ENCODE measurements at places on chromosomes 12 and 14.

DNA sequence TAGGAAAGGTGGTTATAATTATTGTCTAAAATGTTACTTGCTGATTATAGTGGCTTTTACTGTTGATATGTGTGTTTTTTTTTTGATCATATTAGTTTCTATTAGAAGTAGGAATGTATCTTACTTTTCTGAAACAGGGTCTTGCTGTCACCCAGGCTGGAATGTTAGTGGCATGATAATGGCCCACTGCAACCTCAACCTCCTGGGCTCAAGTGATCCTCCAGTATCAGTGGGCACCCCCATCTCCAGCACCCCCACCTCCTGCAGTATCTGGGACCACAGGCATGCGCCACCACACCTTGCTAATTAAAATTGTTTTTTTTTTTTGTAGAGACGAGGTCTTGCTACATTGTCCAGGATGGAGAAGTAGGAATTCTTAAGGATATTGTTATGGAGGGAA lies 11.3 kb downstream of the ATF1 start:
- no peak for DNase-seq

DNA sequence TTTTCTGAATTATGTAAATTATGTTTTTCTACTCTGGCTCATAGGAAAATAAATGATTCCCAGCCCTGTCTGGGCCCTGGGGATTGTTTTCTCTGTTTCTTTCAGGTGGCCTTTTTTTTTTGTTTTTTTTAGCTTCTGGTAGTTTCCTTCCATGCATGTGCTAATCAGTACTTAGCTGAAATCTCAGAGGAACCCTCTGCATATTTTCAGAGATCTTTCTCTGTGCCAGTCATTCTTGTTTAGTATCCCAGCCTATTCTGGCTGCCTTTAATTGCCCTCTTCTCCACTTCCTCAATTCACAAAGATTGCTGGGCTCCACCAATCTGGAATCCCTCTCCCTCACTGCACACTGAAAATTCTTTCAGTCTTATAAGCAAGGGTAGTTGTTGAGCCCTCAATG lies 46.9 kb downstream of the CNOT2 start:
- no peak for DNase-seq

- DNase-seq, result no peak
These were observed 2.3 kb downstream of the CFL2 start for GRCh38 chr14:34711796-34712712.

GRCh38 chr12:48780381-48781025 lies 8.4 kb downstream of the ADCY6 start:
- DNase-seq, result no peak

- no peak for DNase-seq
These were observed 10.9 kb downstream of the C12orf43 start for GRCh38 chr12:121005346-121005815.

GRCh38 chr12:1310653-1311052 lies 283.7 kb downstream of the FBXL14 start:
- DNase-seq, result no peak

DNA sequence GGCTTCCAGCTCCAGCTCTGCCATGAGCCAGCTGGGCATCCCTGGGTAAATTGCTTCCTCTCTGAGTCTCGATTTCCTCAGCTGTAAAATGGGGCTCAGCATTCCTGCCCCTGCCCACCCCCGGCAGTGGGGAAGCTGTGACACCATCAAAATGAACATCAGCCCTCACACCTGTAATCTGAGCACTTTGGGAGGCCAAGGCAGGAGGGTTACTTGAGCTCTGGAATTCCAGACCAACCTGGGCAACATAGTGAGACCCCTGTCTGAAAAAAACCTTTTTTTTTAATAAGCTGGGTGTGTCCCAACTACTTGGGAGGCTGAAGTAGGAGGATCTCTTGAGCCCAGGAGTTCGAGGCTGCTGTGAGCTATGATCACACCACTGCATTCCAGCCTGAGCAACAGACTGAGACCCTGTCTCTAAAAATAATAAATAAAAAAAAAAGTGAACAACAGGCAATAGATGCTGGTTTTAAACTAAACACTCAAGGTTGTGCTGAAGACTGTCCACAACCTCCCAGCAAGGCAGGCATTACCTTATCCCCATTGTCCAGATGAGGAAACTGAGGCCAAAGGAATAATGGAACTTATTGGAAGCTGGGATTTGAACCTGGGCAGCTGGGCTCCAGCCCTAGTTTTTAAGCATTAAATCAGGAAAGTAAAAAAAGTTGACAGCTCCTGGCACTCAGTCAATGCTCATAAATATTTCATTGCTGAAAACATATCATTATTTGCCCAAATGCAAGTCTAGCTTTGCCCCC lies 4.3 kb downstream of the TRPV4 start:
- DNase-seq, result no peak

- DNase-seq, result peak; percentile 84
These were observed 10.2 kb downstream of the CD69 start for GRCh38 chr12:9750276-9751203.

DNA sequence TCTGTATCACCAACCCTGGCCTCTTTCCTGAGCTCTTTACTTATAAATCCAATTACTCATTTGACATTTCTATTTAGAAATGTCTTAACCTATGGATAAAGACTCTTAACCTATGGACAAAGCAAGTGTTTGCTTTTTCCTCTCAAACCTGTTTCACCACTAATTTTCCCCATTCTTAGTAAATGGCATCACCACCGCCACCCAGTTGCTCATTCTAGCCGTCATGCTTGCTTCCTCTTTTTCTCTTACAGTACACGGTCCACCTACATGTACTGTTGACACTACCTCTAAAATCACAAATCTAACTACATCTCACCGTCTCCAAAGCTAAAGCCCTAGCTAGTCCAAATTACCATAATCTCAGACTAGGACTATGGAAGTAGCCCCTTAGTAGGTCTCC lies 60.0 kb downstream of the CAPS2 start:
- no peak for DNase-seq

- DNase-seq, result no peak
These were observed 57.4 kb downstream of the FOXN3 start for GRCh38 chr14:89359477-89360222.

DNA sequence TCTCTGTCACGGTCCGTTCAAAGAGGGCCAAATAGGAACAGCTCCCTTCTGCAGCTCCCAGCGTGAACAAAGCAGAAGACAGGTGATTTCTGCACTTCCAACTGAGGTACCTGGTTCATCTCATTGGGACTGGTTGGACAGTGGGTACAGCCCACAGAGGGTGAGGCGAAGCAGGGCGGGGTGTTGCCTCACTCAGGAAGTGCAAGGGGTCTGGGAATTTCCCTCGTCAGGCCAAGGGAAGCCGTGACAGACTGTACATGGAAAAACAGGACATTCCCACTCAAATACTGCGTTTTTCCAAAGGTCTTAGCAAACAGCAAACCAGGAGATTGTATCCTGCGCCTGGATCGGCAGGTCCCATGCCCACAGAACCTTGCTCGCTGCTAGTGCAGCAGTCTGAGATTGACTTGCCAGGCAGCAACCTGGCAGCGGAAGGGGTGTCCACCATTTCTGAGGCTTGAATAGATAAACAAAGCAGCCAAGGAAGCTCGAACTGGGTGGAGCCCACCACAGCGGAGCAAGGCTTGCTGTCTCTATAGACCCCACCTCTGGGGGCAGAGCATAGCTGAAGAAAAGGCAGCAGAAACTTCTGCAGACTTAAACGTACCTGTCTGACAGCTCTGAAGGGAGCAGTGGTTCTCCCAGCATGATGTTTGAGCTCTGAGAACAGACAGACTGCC lies 22.7 kb downstream of the SLC38A1 start:
- no peak for DNase-seq

DNA sequence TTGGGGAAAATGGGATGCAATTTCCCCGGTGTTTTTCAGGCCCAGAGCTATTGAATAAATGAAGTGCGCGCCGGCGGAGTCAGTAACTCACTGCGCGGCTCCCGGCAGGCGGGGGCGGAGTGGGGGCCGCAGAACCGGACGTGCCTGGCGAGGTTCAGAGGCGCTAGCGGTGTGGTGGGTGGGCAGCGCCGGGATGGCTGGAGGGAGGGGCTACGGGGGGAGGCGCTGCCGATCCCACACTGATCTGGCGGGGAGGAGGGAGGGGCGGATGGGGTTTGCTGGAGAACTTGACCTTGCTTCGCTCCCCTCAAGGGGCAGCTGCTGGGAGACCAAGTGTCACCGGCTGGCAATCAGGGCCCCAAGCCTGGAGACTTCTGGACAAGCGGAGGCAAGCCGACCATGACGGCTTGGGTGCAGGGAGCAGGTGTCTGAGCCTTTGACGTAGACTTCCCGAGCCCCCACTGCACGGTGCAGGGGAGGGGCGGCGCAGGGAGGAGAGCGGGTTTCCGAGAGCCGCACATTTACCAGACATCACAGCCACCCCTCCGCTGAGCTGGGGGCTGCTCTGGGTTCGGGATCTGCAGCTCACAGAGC lies 174.1 kb upstream of the RTL1 start:
- DNase-seq, result no peak

DNA sequence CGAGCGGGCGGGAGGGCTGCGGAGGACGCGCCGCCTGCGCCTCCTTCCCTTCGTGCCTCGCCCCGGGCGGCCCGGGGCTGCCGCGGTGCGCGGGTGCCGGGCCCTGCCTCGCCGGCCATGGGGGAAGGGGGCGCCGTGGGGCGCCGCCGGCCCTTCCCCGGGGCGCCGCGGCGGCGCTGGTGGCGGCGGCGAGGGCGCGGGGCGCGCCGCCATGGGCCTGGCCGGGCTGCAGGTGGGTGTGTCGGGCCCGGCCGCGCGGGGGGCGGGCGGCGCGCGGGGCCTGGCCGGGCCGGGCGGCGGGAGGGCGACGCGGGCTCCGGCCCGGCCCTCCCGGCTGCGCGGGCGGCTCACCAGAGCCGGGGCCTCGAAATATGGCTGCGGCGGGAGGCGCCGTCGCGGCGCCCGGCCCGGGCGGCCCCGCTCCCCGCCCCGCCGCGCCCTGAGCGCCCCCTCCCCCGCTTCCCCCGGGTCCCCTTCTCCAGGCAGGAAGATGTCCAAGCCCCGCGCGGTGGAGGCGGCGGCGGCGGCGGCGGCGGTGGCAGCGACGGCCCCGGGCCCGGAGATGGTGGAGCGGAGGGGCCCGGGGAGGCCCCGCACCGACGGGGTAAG lies 5.1 kb downstream of the KMT5A start:
- no peak for DNase-seq

- no peak for DNase-seq
These were observed 613 bp downstream of the ARHGEF40 start for GRCh38 chr14:21070610-21071224.

GRCh38 chr12:113149361-113150150 lies at the start of gene CFAP73:
TSS of gene CFAP73 (plus strand) at chr12:113149724. CDS start at chr12:113149858, 134 bp downstream.
- DNase-seq, result peak; percentile 50

DNA sequence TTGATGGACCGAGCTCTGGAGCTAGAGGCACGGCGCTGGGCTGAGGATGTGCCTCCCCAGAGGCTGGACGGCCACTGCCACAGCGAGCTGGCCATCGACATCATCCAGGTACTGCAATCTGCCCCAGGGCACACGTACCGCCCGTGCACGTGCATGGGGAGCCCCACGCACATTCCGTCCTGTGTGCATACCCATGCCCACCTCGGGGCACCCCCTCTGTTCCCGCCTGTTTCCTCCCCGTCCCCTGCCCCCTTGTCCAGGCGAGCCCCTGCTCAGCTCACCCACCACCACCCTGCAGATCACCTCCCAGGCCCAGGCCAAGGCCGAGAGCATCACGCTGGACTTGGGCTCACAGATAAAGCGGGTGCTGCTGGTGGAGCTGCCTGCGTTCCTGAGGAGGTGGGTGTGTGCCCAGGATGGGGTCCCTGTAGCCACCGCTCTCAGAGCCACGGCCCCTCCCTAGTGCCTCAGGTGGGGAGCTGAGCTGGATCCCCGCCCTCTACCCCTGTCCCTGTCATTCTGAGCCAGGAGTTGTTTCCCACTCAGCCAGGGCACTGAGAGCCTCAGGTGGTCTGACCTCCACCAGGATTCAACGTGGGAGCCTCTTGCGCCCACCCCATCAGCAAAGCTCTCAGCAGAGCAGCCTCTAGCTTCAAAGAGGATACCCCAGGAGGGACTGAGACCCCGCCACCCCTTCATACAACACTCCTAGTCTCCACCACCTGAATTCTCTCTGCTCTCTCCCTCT lies 6.9 kb downstream of the TNFAIP2 start:
- peak; percentile 84 for DNase-seq

- DNase-seq, result no peak
These were observed 57.8 kb downstream of the KDM5A start for GRCh38 chr12:331287-331686.

GRCh38 chr12:120534703-120535655 lies 823 bp downstream of the RNF10 start:
- DNase-seq, result peak; percentile 90

DNA sequence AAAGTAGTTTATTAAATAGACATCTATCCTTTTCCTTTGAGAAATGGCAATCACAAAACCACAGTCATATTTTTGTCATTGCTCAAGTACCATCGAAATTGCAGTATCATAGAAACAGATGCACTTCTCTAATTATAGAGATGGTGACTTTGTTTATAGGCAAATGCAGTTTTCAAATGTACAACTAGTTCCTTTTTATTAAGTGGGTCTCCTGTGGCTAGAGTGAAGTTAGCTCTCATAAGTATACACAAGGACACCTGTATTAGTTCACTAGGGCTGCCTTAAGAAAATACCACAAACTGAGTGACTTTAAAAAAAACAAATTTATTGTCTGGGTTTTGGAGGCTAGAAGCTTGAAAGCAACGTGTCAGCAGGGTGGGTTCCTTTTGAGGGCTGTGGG lies 62.8 kb downstream of the OTOGL start:
- DNase-seq, result no peak

- DNase-seq, result peak; percentile 71
These were observed 124.8 kb downstream of the SAMD4A start for GRCh38 chr14:54691525-54692283.

DNA sequence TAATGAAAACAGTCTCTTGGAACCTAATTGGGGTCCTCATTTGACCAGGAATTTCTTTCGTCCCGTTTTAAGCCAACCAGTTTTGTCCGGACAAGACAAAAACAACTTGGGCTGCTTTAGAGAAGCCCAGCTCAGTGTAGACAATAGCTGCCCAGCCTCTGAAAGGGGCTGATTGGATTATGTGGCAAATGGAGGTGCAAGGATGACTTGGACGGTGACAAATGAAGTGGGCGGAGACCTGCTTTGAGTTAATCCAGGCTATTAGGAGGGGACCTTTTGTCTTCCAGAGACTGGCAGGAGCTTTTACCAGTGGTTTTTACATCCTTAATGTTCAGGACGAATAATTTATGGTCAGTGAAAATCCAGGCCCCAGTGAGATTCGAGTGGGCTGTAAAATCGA lies 4.8 kb downstream of the MEG3 start:
- no peak for DNase-seq

DNA sequence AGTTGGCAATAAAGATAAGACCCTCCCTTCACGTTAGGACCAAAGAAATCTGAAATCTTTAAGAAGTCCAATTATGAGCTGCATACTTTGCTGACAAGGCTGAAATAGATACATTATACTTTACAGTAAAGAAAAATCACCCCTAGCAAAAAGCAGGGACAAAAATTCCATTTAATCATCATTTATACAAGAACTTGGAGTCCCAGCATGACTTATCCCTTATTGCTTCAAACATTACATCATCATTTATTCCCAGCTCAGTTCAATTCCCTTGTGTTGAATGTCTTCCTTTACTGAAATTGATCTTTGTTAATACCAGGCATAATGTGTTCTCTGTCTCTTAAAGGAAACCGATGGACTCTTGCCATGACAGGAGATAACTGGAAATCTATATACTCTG lies 449.6 kb upstream of the CCDC196 start:
- no peak for DNase-seq

Measured in lower leg skin (tissue), 4 donors.